Hepatocyte (in vitro differentiated cells): ENCODE measurements at places on chromosomes 3 and 15.

GRCh38 chr3:15633766-15634598 is 32.4 kb downstream of the BTD start:
- H3K4me3 ChIP-seq, result no peak overlapping the region
- peak overlapping the region; percentile 90 for H3K27ac ChIP-seq
- no peak for DNase-seq
- H3K4me1 ChIP-seq, result peaks cover 31% of the 10 kb centered on the region

GRCh38 chr3:100370756-100371155 is 30.1 kb downstream of the TOMM70 start:
- no peak for DNase-seq
- H3K27me3 ChIP-seq, result no peaks in the 10 kb centered on the region
- no peak overlapping the region for H3K27ac ChIP-seq

GRCh38 chr15:29860872-29861271 is 38.6 kb upstream of the TJP1 start:
- no peaks in the 10 kb centered on the region for H3K36me3 ChIP-seq
- H3K27me3 ChIP-seq, result no peaks in the 10 kb centered on the region
- H3K4me1 ChIP-seq, result peaks cover 12% of the 10 kb centered on the region

GRCh38 chr3:107345822-107346405 is 31.3 kb upstream of the CCDC54 start:
- H3K27me3 ChIP-seq, result no peaks in the 10 kb centered on the region
- H3K36me3 ChIP-seq, result no peaks in the 10 kb centered on the region
- H3K4me3 ChIP-seq, result no peak overlapping the region
- DNase-seq, result no peak
- no peak overlapping the region for H3K27ac ChIP-seq

DNA sequence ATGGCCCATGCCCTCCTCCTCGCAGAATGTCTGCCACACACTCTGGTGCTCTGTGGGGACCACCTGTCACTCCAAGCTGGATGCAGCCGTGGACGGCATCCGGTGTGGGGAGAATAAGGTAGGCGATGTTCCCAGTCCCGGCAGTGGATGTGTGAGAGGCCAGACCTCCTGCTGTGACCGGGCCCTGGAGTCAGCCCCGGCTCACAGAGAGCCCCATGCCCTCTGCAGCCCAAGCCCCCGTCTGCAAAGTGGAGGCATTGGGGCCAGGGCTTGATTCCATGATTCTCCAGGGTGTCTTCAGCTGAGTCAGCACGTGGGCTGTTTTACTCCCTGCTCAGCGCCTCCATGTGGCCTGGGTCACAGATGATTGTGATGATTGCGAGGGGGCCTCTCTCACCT is 32.2 kb downstream of the GOLGA6L10 start:
- no peak overlapping the region for H3K4me3 ChIP-seq
- DNase-seq, result no peak
- H3K4me1 ChIP-seq, result no peaks in the 10 kb centered on the region
- H3K27ac ChIP-seq, result no peak overlapping the region
- no peaks in the 10 kb centered on the region for H3K27me3 ChIP-seq
- no peaks in the 10 kb centered on the region for H3K36me3 ChIP-seq

GRCh38 chr15:59242649-59243048 is 36.0 kb downstream of the LDHAL6B start:
- H3K27me3 ChIP-seq, result no peaks in the 10 kb centered on the region

GRCh38 chr15:69375151-69375790 is 38.9 kb upstream of the KIF23 start:
- no peak overlapping the region for H3K4me3 ChIP-seq
- H3K27ac ChIP-seq, result no peak overlapping the region
- H3K36me3 ChIP-seq, result no peaks in the 10 kb centered on the region

- H3K36me3 ChIP-seq, result no peaks in the 10 kb centered on the region
- H3K27me3 ChIP-seq, result no peaks in the 10 kb centered on the region
- no peak for DNase-seq
- no peak overlapping the region for H3K4me3 ChIP-seq
These were observed 21.7 kb downstream of the CSNK1G1 start for GRCh38 chr15:64333986-64334929.

- H3K36me3 ChIP-seq, result no peaks in the 10 kb centered on the region
- no peak for DNase-seq
- no peak overlapping the region for H3K27ac ChIP-seq
- no peak overlapping the region for H3K4me3 ChIP-seq
These were observed 499.0 kb upstream of the ATP11B start for GRCh38 chr3:182294256-182294655.

- no peak for DNase-seq
- no peak overlapping the region for H3K4me3 ChIP-seq
- H3K4me1 ChIP-seq, result no peaks in the 10 kb centered on the region
- no peaks in the 10 kb centered on the region for H3K36me3 ChIP-seq
These were observed 15.5 kb downstream of the GLDN start for GRCh38 chr15:51356983-51357382.

GRCh38 chr3:14764331-14765059 is 54.3 kb upstream of the FGD5 start:
- no peaks in the 10 kb centered on the region for H3K4me1 ChIP-seq
- H3K36me3 ChIP-seq, result no peaks in the 10 kb centered on the region
- H3K27ac ChIP-seq, result no peak overlapping the region
- DNase-seq, result no peak
- H3K4me3 ChIP-seq, result no peak overlapping the region
- H3K27me3 ChIP-seq, result no peaks in the 10 kb centered on the region

DNA sequence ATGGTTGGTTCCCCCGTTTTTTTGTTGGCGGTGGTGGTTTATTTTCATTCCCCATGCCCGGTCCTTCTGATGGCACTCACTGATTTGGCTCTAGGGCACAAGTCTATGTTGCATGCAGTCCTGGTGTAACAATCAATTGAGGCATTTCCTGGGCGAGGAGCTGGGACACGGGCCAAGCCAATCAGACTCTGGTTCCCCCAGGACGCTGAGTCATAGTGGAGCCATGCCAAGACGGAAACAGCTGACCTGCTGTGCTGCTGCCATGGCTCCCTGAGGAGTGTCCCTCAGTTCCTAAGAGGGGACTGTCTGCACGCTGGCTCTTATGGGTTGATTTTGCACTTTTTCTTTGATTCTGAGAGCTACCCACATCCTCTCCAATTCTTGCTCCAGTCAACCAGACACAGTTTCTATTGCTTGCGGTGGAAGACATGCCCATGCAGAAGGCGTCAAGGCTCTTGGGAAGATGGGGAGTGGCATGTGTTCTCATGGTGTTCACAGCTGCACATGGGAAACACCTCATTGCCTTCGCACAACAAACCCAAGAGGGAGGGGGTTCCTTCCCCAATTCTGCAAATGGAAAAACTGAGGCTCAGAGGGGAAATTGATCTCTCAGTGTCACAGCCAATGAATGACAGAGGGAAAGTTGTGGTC is 28.3 kb upstream of the ALDH1L1 start:
- peaks cover 5% of the 10 kb centered on the region for H3K4me1 ChIP-seq
- no peak overlapping the region for H3K27ac ChIP-seq
- H3K4me3 ChIP-seq, result no peak overlapping the region

- DNase-seq, result peak; percentile 10
- no peak overlapping the region for H3K27ac ChIP-seq
- no peaks in the 10 kb centered on the region for H3K4me1 ChIP-seq
- no peaks in the 10 kb centered on the region for H3K27me3 ChIP-seq
These were observed 2.9 kb downstream of the SAMD7 start for GRCh38 chr3:169914321-169914720.

- DNase-seq, result peak; percentile 64
- no peaks in the 10 kb centered on the region for H3K27me3 ChIP-seq
- H3K36me3 ChIP-seq, result no peaks in the 10 kb centered on the region
- H3K27ac ChIP-seq, result peak overlapping the region; percentile 79
- peaks cover 56% of the 10 kb centered on the region for H3K4me1 ChIP-seq
These were observed 1.4 kb upstream of the STRA6 start for GRCh38 chr15:74203914-74204431.

DNA sequence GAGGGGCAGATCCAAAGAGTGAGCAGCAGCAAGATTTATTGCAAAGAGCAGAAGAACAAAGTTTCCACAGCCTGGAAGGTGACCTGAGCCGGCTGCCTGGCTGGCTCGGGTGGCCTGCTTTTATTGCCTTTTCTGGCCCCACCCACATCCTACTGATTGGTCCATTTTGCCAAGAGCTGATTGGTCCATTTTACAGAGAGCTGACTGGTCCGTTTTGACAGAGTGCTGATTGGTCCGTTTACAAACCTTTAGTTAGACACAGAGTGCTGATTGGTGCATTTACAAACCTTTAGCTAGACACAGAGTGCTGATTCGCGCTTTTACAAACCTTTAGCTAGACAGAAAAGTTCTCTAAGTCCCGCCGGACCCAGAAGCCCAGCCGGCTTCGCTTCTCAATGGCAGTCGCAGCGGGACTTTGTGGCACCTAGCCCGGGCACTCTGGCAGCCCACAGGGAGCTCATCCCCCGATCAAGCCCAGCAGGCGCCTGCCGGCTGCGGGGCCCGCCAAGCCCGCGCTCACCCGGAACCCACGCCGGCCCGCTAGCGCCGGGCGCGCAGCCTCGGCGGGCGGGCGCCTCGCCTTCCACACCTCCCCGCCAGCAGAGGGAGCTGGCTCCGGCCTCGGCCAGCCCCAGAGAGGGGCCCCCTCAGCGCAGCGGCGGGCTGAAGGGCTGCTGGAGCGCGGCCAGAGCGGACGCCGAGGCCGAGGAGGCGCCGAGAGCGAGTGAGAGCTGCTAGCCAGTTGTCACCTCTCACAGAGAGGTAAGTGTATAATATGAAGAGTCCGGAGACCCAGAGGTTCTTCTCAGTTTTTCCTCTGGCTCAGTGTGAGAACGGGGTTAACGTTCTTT is 339.2 kb downstream of the CHL1 start:
- no peaks in the 10 kb centered on the region for H3K27me3 ChIP-seq
- no peaks in the 10 kb centered on the region for H3K4me1 ChIP-seq
- no peak overlapping the region for H3K4me3 ChIP-seq
- H3K36me3 ChIP-seq, result no peaks in the 10 kb centered on the region
- no peak overlapping the region for H3K27ac ChIP-seq
- peak; percentile 39 for DNase-seq

GRCh38 chr3:124634210-124635168 is 95.8 kb upstream of the UMPS start:
- peak; percentile 69 for DNase-seq
- H3K36me3 ChIP-seq, result no peaks in the 10 kb centered on the region
- peak overlapping the region; percentile 97 for H3K27ac ChIP-seq
- H3K4me1 ChIP-seq, result peaks cover 57% of the 10 kb centered on the region
- no peaks in the 10 kb centered on the region for H3K27me3 ChIP-seq

DNA sequence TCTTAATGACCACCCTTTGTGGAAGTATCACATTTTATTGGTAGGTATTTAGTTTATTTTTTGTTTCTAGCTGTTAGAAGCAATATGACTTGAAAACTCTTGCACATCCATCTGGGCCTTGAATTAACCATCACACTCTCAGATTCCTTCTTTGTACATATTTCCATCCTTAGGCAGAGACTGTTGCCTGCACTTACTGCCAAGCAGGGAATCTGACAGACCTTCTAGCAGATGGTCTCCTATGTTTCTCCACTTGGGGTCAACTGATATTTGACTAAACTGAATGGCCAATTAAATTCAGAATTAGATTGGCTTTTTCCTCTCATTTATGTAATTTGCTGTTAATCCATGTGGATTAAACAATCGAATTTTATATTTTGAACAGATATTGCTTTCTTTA is 324.9 kb upstream of the TGFBR2 start:
- H3K36me3 ChIP-seq, result no peaks in the 10 kb centered on the region
- no peak overlapping the region for H3K4me3 ChIP-seq
- no peaks in the 10 kb centered on the region for H3K27me3 ChIP-seq
- H3K4me1 ChIP-seq, result no peaks in the 10 kb centered on the region

GRCh38 chr15:66505430-66505811 is 295 bp downstream of the ZWILCH start:
- H3K4me3 ChIP-seq, result peak overlapping the region; percentile 91
- H3K4me1 ChIP-seq, result peaks cover 13% of the 10 kb centered on the region
- peaks cover 11% of the 10 kb centered on the region for H3K36me3 ChIP-seq
- DNase-seq, result no peak
- peak overlapping the region; percentile 99 for H3K27ac ChIP-seq
- H3K27me3 ChIP-seq, result no peaks in the 10 kb centered on the region

GRCh38 chr15:43095243-43095642 is 10.6 kb downstream of the UBR1 start:
- no peaks in the 10 kb centered on the region for H3K27me3 ChIP-seq
- H3K4me1 ChIP-seq, result peaks cover 24% of the 10 kb centered on the region
- peak; percentile 20 for DNase-seq
- H3K4me3 ChIP-seq, result no peak overlapping the region
- H3K27ac ChIP-seq, result peak overlapping the region; percentile 10
- no peaks in the 10 kb centered on the region for H3K36me3 ChIP-seq

- no peak overlapping the region for H3K27ac ChIP-seq
- peak; percentile 86 for DNase-seq
- H3K27me3 ChIP-seq, result no peaks in the 10 kb centered on the region
These were observed 4.9 kb downstream of the PRRT3 start for GRCh38 chr3:9947025-9947995.

DNA sequence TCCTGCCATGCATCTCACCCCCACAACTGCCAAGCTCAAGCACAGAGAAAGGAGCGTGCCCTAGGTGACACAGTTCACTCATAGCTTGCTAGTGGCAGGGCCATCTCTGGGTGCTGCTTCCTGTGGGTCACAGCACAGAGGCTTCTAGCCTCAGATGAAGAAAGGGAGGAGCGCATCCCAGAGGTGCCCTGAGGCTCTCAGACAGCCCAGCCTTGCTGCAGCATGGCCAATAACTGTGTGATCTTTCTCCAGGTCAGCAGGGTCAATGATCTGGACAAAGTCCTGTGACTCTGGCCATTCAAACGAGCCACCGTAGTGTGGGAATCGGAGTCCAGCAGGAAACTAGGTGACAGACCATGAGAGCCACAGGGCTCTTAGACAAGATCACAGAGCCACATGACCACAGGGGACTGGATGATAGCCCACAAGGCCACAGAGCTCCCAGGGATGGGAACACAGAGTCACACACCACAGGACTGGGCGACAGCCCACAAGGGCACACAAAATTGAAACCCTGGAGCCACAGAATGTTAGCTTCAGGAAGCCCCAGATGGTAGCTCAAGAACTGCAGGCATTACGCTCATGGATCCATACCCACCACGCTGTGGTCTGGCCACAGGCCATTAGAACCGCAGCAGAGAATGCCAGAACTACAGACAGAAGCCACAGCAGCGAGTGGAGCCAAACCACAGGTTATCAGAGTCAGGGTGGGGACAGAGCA is 25.9 kb upstream of the GRIP2 start:
- no peak overlapping the region for H3K27ac ChIP-seq
- H3K4me3 ChIP-seq, result no peak overlapping the region
- DNase-seq, result no peak
- no peaks in the 10 kb centered on the region for H3K27me3 ChIP-seq
- H3K36me3 ChIP-seq, result no peaks in the 10 kb centered on the region
- peaks cover 5% of the 10 kb centered on the region for H3K4me1 ChIP-seq

DNA sequence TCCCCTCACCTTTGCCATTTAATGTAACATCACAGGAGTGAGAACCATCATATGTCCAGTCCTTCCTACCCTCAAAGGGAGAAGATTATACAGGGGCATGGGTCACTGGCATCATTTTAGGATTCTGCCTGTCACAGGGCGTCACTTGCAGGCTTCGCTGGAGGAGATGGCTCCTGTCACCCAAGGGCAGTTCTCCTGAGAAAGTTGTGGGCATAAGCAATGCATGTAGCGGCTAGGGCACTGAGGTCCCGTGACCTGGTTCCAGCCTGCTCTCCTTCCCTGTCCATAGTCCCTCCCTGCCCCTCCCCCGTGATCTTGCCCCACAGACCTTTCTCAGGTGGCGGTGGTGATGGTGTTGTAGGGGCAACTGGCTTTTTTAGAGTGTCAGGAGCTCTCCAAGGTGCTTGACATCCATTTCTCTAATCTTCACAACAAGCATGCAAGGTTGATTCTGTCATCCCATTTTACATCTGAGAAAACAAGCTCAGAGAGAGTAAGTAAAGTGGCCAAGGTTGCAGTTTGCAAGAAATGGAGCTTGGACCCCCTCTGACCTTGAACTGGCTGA is 241.5 kb upstream of the CTDSPL start:
- no peak overlapping the region for H3K4me3 ChIP-seq
- H3K36me3 ChIP-seq, result no peaks in the 10 kb centered on the region
- H3K27me3 ChIP-seq, result peaks cover 2% of the 10 kb centered on the region
- no peaks in the 10 kb centered on the region for H3K4me1 ChIP-seq
- no peak overlapping the region for H3K27ac ChIP-seq
